ENCODE measurements at places on chromosomes 1 and 21. TPM values are rescaled to one million over a fixed set of nuclear protein-coding genes. Genes with fewer than 3 reads are reported as not detected.

The TMEM240 gene
- 2.8 TPM for polyA plus RNA-seq

The ICOSLG gene
- 2.8 TPM for polyA plus RNA-seq

The ATXN7L2 gene
- polyA plus RNA-seq = 0.76 TPM

The E2F2 gene
- polyA plus RNA-seq = 0.61 TPM

The A3GALT2 gene
- not detected for polyA plus RNA-seq

- DNase-seq = no peak
These were observed 38.5 kb upstream of the ZNHIT6 start for GRCh38 chr1:85746777-85747176.

DNA sequence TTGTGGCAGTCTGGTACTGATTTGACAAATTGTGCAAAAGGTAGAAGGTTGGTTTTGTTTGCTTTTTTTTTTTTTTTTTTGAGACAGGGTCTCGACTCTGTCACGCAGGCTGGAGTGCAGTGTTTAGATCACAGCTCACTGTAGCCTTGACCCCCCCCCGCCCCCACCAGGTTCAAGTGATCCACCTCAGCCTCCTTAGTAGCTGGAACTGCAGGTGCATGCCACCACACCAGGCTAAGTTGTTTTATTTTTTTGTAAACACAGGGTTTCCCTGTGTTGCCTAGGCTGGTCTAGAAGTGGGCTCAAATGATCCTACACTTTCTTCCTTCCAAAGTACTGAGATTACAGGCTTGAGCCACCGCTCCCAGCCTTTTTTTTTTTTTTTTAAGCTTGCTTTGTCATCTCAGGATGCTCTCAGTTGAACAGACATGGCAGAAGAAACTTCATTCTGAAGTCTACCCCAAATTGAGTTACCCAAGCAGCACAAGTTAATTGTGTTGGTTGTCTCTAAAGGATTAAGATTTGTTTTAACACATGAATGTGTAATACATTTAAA lies 8.2 kb downstream of the KDM1A start:
- no peak for DNase-seq

DNA sequence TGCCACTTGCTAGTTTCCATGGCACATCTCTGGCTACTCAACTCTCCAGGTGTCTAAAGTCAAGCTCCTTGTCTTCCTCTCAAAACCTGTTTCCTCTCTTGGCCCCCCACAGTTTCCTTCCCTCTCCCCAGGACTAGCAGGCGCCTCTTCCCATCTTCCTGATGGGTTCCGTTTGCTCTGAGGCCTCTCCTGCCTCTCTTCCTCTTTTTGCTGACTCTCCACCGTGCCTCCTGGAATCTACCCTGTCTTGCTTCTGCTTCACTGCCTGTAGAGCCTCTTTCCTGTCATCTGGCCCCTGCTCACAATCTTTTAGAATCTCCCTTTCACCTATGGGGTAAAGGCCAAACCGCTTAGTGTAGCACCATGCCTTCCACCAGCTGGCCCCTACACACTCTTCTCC lies 21.8 kb upstream of the LHX4 start:
- DNase-seq = no peak

GRCh38 chr1:108011295-108011694 lies 46.3 kb upstream of the VAV3 start:
- DNase-seq = no peak

DNA sequence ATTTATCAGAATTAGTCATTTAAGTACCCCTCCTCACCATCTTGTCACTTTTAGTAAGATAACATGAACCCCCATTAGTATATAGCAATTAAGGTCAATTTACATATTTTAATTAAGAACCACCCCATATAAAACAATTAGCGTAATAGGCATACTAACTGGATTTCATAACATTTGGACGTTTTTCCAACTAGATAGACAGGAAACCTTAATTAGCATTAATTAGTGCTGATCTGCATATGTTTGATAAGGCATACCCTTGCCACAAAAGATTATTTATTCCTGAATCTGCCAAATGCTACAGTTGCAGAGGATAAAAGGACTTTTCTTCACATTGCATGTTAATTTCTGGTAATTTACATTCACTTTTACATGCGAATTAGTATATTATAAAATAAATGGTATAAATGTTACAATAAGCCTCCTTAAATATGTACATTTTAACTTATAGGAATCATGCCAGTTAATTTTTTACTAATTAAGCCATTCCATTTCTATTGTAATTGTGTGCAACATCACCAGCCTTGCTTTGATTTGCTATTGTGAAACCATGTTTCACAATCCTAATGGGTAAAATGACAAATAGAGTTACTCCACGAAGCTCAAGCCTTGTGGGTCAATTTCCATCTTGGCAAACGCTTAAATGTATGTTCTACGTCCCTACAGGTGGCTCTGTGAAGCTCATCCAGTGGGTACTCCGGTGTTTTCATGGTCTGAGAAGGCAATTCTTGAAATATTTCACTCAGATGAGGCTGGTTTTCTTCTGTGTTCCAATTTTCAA lies 469.6 kb downstream of the DPYD start:
- no peak for DNase-seq

GRCh38 chr1:82511441-82511840 lies 710.7 kb downstream of the ADGRL2 start:
- no peak for DNase-seq

GRCh38 chr1:180911640-180912191 lies 981 bp upstream of the KIAA1614 start:
- no peak for DNase-seq

DNA sequence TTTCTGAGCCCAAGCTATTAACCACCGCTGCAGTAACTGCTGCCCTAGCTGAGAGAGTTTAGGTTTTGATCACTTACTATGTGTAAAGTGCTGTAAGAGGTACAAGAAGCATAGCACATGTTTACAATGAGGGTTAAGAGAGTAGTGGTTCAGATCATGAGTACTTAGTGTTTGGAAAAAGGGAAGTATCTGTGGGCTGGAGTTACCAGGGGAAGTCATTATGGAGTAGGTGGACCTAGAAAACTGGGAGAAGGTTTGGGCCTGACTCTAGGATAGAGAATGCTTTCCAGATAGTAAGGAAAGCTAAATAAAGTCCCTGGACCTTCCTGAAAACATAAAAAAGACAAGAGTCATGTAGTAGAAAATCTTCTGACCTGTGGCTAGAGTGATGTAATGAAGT lies 149.6 kb upstream of the PLXNA2 start:
- DNase-seq = no peak

DNA sequence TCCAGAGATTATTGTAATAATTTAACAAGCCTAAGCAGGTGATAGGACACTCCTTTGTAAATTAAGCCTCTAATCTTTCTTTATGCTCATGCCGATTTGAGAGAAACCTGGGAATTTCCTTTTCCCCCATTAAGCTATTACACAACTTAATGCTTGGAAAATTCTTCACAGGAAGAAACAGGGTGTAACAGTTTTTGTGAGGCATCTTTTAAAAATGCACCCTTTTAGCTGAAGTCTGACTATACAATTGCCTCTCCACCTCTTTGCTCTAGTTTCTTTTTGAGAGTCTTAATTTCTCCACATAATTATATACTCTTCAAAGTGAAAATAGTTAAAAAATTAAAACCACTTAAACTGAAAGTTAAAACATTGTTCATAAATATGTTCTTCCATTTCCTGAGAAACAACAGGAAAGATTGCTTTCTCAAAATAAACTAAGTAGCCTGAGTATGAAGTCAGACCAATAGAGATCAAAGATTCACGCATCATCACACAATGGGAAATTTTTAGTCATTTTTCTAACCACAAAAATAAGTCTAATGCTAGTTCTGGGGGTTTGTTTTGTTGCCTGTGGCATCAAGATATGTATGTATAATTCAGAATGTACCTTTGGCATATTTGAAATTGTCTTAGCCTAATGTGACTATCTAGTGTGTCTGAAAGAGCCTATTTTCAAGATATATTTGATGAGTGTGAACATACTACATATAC lies 34.7 kb downstream of the LRRC8D start:
- DNase-seq = no peak

- no peak for DNase-seq
These were observed 79.4 kb downstream of the IVNS1ABP start for GRCh38 chr1:185237661-185238060.

DNA sequence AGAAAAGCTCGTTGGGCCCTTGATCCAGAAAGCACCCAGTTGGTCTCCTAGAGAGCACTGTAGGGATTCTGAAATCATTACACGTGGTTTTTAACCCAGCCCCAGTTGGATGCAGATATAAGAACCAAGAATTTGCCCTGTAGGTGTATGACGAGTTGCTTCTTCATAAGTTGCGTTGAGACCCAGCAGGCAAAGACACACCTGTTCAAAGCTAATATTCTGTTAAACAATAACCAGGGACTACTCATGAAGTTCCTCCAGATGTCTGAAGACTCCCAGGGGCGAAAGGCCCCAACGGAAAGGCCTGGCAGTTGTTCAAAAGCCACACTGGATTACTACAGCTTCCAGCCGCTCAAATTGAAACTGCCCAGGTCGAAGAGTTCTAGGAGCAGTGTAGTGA lies 88.6 kb upstream of the HNRNPU start:
- peak; percentile 43 for DNase-seq
